ENCODE measurements at places on chromosomes 16 and 17.

DNA sequence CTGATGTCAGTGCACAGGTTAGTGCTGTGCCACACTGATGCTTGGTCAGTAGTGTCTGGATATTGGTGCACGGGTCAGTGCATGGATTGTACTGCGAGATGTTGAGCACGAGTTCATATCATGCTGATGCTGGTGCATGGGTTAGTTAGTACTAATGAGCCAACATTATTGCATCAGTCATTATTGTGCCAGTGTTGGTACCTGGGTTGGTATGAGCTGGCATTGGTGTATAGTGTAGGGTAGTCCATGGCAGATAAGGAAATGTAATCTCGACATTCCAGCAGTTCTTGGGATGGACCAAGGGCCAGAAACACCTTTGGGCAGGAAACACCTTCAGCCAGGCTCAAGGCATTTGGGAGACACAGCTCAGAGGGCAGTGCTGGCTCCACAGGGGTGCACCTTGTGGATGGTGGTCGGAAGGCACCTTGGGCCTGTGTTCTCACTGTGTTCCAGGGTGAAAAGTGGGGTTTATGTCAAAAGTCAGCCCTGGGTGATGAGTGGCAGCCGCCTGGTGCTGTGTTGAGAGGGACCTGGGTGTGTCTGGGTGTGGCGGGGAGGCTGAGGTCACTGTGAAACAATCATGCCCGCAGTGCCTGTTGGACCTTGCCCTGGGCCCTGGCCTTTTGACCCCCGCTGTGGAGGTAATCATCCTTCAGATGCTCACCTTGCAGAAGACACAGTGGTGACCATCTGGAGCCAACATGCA lies 100.7 kb upstream of the ZNF469 start:
- DNase-seq: no peak

- DNase-seq: no peak
Measured at GRCh38 chr16:85187002-85187401, 74.7 kb upstream of the CIBAR2 start.

GRCh38 chr16:1261131-1261892 lies 5.4 kb downstream of the TPSD1 start:
- DNase-seq: no peak

GRCh38 chr17:47946516-47946915 lies 5.1 kb downstream of the PNPO start:
- DNase-seq: no peak

GRCh38 chr16:10200637-10201586 lies 18.7 kb upstream of the GRIN2A start:
- no peak for DNase-seq

- no peak for DNase-seq
Measured at GRCh38 chr17:49404361-49404760, 10.3 kb downstream of the PHB1 start.

GRCh38 chr17:4142107-4142900 lies 526 bp downstream of the ZZEF1 start:
- DNase-seq: no peak

GRCh38 chr17:77802333-77802615 lies 156.2 kb upstream of the TNRC6C start:
- no peak for DNase-seq

DNA sequence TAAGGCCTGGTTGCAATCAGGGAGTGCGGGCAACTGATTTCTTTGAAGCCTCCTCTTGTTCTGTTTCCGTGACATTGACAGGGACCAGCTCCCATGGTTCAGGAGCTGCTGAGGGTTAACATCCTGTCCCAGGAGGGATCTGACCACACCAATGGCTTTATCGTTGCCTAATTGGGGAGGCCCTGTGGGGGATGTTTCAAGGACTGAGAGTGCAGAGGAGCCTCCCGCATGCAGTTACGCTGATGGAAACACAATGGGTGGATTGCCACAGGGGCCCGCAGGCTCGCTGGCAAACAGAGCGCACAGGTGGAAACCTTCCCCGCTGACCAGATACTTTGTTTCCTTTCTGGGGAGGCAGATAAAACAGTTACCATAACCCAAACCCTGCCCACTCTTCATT lies 23.8 kb upstream of the ABCC1 start:
- DNase-seq: no peak

DNA sequence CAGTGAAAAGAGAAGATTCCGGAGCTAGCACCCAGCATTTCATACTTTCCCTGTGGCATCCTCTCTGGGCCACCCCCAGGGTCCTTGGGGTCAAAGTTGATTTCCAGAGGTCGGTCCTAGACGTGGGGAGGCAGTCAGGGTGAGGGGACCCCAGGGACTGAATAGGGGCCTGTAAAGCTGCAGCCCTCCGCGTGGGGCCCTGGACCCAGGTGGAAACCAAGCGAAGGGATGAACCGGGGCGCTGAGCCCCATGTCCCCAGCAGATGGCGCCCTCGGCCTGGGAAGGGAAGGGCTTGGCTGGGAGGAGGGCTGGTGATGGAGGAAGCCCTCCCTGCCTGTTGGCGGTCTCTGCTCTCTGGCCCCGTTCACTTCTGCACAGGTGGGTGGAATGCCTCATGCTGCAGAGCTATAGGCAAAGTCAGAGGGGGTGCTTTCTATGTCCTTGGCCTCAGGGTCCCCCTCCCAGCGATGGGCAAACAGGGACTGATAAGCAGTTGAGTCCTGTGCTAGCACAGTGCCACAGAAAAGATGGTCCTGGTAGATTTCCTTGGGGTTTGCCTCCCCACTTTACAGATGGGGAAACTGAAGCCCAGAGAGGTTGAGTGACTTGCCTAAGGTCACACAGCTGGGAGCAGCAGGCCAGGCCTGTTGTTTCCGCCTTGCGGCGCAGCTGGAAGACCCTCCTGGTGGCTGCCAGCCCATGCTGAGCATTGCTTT lies 163.4 kb upstream of the CIBAR2 start:
- no peak for DNase-seq

DNA sequence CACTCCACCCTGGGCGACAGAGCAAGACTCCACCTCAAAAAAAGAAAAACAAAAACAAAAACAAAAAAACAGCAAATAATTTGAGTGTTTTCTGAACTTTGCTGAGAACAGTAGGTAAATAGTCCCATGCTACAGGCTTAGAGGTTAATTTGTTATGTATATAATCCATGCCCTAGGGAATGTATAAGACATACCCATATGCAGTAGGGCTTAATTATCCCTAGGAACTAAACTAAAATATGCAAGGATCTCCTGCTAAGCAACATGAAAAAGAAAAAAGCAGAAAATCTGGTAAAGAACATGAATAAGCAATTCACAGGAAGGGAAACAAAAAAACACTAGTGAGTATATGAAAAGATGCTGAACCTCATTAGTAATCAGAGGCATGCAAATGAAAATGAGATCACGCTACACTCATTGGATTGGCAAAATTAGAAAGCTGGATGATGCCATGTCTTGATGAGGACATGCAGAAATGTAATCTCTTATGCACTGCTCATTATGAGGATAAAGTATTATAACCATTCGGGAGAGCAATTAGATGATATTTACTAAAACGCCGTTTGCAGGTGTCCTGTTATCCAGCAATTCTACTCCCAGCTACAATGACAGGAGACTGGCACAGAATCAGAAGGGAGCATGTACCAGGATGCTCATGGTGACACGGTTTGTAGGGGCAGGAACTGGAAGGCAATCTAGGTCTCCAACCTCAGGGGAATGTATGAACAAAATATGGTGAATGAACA lies 5.6 kb downstream of the KCTD13 start:
- DNase-seq: no peak

- no peak for DNase-seq
Measured at GRCh38 chr16:633336-634050, 2.6 kb downstream of the METTL26 start.

GRCh38 chr17:38875477-38876075 lies 5.7 kb downstream of the LASP1 start:
- DNase-seq: no peak

- no peak for DNase-seq
Measured at GRCh38 chr16:23909792-23910418, 74.1 kb downstream of the PRKCB start.

GRCh38 chr17:55664287-55664686 lies 58.4 kb downstream of the TMEM100 start:
- peak; percentile 15 for DNase-seq

GRCh38 chr17:58091024-58091567 lies 7.9 kb downstream of the DYNLL2 start:
- no peak for DNase-seq

DNA sequence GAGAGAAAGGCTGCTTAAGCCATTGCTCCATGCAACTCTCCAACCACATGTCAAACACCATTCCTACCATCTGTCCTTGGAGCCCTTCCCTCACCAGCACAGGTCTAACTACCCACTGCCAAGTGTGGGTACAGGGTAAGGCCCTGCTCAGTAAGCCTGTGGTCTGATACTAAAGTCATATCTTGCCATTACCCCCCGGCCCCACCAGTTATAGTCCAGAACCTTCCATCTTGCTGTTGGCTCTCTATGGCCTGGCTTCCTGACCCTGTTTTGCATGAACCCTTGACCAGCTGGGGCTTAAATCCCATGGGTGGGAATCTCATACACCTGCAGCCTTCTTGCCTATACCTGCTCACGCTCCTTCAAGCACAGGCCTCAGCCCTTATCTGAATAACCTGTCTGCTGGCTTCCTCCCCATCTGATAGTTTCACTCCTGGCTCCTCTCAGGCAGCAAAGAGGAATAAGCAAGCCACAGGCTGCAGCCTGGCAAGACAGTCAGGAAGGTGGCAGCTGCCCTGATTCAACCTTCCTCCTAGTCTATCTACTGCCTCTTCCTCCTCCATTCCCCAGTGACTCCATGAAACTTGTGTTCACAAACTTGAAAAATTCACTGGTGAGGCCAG lies 64.1 kb downstream of the ZFHX3 start:
- no peak for DNase-seq

DNA sequence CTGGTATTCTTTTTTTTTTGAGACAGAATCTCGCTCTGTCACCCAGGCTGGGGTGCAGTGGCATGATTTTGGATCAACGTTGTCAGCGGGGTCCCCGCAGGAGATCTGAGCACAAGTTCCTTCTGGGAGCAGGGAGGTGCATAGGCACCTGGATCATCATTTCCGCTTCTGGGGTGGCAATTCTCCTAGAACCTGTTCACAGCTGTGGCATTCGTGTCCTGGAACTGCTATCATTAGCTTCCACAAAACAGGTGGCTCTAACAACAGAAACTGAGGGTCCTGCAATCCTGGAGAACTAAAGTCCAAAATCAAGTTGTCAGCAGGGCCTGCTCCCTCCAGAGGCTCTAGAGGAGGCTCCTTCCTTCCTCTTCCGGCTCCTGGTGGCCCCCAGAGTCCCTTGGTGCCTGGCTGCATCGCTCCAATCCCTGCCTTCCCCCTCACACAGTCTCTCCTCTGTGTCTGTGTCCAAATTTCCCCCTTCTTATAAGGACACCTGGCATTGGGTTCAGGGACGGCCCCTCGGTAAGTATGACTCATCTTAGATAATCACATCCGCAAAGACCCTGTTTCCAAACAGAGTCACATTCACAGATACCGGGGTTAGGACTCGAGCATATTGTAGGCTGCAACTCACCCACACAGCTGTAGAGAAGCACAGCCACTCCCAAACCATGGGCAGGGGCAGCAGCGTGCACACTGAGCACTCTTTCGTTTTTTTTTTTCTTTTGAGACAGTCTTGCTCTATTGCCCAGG lies 43.5 kb upstream of the KLHDC4 start:
- DNase-seq: peak; percentile 92

- DNase-seq: no peak
Measured at GRCh38 chr17:21495281-21495680, 119.1 kb downstream of the KCNJ12 start.

DNA sequence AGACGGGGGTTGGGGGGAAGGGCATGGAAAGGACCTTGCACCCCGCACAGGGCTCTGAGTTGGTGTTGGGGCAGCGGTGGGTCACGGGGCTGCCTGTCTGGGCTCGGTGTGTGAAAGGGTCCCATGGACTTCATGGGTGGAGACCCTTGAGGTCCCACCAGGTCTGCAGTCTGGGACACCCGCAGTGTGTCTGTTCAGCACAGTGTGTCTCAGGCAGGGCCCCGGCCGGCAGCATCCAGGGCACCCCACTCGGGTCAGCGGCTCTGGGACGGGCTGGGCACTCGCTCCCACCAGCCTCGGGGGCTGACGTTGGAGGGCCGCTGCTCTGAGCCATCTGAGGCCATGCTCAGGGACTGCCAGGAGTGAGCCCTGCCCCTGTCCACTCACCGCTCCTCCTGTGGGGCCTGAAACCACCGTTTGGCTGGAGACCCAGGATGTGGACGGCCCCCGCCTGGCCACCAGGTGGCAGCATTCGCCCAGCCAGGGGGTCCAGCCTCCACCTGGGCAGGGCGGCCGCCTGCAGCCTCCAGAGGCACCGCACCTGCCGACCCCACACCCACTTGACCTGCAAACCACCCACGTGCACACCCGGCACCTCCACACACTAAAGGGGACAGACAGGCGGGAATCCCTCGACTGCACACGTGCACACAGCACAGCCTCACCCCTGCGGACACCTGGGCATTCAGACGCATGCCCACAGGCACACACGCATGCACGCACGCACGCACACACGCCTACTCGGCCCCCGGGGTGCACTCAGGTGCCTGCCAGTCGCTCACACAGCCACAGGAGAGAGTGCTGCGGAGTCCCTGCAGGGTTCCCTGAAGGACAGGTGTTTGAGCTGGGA lies 10.1 kb upstream of the ZFPM1 start:
- no peak for DNase-seq

GRCh38 chr16:66690106-66690847 lies 6.3 kb downstream of the CMTM4 start:
- DNase-seq: no peak

- DNase-seq: no peak
Measured at GRCh38 chr17:41533613-41534012, 5.5 kb upstream of the KRT19 start.

GRCh38 chr17:47325176-47325575 lies 1.4 kb downstream of the EFCAB13 start:
- no peak for DNase-seq

DNA sequence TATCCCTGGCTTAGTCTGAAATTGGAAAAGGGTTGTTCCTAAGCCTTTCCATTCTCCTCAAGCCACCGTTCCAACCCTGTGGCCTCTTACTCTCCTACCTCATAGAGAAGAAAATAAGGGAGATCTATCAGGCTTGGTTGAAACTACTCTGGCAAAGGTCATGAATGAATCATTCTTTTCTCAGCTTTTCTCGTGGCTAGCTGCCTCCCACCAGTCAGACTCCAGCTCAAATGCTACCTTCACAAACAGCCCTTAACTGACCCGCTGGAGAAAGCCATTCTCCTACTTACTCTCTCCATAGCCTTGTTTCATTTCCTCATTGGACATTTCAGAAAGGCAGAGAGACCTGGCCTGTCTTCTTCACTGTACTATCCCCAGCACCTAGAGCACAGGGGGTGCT lies 8.9 kb downstream of the MYH10 start:
- DNase-seq: no peak

GRCh38 chr16:22098405-22099255 lies 6.3 kb downstream of the VWA3A start:
- peak; percentile 30 for DNase-seq

GRCh38 chr16:5042574-5043171 lies 8.9 kb upstream of the NAGPA start:
- no peak for DNase-seq

GRCh38 chr17:76511668-76512365 lies 10.6 kb upstream of the RHBDF2 start:
- no peak for DNase-seq

DNA sequence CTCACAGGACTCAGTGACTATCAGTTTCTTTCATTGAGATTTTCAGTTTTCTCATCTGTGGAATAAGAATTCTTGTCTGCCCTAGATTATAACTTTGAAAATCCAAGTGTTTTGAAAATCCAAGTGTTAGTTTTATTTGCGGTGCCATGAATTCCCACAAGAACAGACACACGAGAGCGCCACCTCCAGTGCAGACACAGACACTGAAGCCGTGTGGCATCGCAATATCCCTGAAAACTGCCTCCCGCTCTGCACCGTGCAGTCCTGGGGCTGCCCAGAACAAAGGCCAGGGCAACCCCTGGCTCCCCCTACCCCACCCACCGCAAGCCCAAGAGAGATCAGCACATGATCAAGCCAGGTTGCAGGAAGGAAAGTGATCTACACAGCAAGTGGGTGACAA lies 229.5 kb upstream of the ASIC2 start:
- DNase-seq: no peak

Data from GM12864 (cell line).